ENCODE measurements at places on chromosomes 4 and X.

- no peak for DNase-seq
Measured at GRCh38 chrX:131763674-131764073, 219.8 kb downstream of the OR13H1 start.

DNA sequence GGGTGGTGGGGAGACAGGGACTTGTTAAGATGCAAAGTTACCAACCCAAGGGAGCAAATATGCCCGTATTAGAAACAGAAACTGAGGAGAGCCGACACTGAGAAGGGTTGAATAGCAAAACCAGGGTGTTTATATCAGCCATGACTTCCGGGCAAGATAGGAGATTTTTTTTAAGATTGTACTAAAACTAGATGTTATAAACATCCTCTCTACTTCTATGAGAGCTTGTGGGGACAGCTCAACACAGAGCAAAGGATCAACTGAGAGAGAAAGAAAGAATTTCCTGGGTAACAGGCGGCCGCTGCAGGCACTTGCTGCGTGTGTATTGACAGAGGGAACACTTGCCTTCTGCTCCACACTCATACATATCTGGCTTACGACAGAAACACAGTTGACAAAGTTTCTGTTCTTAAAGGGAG lies 49.1 kb upstream of the FBXW7 start:
- DNase-seq = no peak

DNA sequence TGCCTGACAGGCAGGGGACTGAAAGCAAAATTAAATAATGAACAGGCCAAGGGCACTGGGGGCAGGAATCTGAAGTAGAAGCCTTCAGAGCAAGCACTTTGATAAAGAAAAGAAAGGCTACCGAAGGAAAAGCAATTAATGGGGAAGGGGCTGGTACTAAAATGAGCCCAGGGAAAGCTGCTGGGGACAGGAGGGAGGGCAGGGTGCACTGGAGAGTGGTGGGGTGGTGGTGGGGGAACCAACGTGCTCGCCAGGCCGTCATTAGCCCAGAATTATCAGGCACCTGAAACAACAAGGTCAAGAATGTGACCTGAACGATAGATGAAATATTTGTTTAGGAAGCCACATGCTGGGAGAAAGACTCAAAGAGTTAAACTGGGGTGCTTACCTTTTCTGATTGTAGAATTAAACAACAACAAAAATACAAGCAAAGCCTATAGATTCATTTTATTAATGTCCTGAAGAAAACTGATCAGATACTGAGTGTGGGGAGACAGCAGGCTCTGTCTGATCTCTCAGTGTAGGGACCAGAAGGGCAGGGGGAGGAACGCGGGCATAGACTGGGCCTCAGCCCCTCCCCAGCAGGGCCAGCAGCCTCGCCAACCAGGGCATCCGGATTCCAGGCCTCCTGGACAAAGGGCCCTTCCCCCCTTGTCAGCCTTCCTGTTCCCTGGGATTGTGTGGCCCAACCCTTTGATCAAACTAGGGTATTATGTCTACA lies 239.7 kb upstream of the KLF3 start:
- DNase-seq = no peak

DNA sequence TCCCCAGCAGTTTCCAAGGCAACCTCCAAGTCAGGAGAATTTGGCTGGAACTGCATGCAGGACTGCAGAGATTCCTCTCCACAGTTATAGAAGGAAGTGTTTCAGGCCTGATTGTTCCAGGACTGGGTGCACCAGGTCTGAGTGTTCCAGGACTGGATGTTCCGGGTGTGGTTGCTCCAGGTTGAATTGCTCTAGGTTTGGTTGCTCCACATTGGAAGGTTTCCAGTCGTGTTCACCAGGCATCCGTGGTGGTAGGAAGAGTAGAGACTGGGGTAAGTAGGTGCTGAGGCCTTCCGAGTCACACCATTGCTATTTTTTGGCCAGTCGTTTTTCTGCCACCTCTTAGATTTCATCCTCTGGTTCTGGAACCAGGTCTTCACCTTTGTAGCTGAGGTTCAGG lies 105.4 kb downstream of the MSN start:
- DNase-seq = no peak

DNA sequence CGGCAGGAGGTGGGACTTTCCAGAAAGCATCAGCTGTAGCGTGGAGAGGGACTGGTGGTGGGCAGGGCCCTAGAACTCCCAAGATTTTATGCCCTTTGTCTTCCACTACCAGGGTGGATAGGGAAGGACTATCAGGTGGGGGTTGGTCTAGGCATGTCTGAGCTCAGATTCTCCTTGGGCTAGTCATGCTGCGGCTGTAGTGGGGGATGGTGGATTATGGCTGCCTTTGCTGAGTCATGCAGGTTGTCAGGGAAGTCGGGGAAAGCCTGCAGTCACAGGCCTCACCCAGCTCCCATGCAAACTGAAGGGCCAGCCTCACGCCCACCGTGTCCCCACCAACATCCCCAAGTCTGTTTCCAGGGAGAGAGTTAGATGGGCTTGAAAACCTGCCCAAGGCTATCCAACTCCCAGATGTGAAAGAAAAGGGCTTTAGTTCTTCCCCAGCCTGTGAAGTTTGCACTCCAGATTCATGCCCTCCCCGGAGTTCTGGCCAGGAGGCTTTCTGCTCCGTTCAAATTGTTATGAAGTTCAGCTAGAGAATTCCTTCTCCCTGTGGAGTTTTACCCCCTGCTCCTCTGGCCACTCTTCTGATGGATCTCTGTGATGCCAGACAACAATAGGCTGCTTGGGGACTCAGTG lies 13.4 kb upstream of the MEPE start:
- DNase-seq = no peak

DNA sequence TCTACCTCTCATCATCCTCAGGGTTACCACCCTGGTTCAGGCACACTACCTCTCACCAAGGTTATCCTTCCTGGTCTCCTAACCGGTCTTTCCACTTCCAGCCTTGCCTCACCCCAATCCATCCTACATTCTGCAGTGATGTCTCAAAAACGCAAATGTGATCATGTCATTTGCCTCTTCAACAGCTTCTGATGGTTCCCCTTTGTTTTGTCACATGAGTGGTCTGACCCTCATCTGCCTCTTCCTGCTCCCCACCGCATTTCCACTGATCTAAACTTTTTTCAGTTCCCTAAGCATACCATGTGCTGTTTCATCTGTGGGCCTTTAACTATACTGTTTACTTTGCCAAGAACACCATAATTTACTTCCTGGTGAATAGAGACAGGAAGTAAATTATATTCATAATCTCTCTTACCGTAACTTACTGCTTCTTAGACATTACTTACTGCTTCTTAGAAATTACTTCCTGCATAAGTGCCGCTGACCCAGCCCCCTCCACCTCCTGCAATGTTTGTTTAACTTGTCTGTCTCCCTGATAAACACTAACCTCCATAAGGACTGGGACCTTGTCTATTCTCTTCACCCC lies 27.1 kb upstream of the NSUN7 start:
- no peak for DNase-seq

- DNase-seq = no peak
Measured at GRCh38 chr4:169439244-169439643, 168.5 kb upstream of the SH3RF1 start.

GRCh38 chrX:103716962-103717361 lies 6.3 kb downstream of the TMEM31 start:
- no peak for DNase-seq

- no peak for DNase-seq
Measured at GRCh38 chr4:138773321-138773720, 242.3 kb upstream of the NOCT start.

GRCh38 chr4:169745291-169745690 lies 12.5 kb downstream of the HPF1 start:
- no peak for DNase-seq

DNA sequence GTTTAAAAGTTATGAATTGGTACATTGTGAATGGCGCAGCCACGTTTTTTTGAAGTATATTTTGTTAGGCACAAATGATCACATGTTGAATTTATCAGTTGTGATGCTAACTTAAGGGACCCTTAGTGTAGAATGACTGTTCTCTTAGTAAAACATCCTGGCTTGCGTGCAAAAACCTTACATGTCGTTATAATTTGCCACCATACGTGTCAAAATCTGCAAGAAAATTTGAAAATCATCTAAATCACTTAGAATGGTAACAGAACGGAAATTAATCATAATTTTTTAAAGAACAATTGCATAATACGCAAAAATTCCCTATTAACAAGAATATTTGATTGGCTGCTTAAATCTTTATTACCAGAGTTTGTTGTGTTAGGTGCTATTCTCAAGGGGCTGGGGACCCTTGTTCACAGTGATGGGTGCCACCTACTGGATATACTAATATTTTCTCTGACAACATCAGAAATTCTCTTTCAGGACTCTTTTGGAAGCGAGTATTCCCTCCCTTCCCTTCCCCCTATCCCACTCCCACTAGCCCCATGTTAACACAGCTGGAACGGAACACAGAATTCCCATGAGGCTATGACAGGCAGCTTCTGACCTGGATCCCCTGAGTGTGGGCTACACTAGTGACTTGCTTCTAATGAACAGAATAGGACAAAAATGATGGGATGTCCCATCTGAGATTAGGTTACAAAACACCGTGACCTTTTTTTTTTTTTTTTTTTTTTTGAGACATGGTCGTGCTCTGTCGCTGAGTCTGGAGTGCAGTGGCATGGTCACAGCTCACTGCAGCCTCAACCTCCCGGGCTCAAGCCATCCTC lies 71.8 kb downstream of the SUPT20HL2 start:
- no peak for DNase-seq

DNA sequence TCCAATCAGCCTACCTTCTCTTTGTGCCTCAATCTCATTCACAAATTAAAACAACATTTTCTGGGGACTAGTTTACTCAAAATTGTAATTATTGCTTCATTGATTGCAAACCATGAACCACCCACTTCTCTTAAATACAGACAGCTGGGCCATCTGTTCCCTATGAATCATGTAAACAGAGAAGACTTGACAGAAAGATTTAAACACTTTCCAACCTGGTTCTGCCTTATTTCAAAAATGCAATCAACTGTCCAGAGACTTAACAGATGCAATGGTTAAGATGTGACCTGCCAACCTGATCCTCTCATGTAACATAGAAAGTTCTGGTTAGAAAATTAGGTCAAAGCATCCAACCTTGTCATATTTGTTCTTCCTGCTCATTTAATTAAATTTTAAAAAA lies 20.8 kb upstream of the SERTM2 start:
- DNase-seq = no peak

DNA sequence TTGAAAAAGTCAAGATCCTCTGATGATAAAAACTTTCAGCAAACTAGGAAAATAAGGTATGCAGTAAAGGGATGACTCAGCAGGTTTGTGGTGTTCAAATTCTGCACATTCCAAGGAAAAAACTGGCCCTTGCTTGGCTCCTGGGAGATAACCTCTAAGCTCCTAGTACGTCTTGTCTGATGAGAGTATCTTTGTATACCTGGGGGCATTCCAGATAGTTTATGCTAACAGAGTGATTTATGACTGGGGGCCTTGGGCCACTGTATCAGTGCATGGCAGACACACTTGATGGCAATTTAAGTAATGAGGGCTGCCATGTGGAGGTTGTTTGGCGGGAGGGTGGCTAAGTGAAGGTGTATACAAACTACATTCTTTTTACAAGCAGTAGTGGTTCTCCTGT lies 56.9 kb downstream of the NSG1 start:
- no peak for DNase-seq

DNA sequence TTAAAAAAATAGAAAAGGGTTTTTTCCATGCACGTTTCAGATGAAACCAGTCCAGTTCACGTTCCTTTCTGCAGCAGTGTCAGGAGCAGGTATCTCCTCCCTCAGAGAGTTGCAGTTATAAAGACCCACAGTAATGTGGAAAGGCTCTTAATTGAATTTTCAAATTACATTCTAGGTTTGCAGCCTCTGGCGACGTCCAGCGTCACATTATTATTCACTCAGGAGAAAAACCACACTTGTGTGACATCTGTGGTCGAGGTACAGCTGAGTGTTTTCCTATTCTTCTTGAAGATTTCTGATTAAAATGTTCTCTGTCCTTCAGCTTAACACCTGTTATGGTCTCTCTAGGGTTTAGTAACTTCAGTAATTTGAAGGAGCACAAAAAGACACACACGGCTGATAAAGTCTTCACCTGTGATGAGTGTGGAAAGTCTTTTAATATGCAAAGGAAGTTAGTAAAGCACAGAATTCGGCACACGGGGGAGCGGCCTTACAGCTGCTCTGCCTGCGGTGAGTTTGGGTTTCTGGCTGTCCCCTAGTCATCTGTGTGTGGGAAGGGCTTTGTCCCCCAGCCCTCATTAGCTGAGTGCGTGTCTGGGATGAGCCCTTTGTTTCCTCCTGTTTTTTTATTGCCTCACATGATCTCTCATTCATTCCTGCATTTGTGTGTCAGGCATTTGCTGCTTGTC lies 25.6 kb downstream of the ZBTB49 start:
- DNase-seq = no peak

- DNase-seq = no peak
Measured at GRCh38 chrX:71222929-71223328, at the start of gene GJB1. TSS of gene GJB1 (plus strand) at chrX:71223224. CDS start at chrX:71223708, 484 bp downstream.

GRCh38 chr4:7714176-7714575 lies 225.5 kb downstream of the AFAP1 start:
- no peak for DNase-seq

DNA sequence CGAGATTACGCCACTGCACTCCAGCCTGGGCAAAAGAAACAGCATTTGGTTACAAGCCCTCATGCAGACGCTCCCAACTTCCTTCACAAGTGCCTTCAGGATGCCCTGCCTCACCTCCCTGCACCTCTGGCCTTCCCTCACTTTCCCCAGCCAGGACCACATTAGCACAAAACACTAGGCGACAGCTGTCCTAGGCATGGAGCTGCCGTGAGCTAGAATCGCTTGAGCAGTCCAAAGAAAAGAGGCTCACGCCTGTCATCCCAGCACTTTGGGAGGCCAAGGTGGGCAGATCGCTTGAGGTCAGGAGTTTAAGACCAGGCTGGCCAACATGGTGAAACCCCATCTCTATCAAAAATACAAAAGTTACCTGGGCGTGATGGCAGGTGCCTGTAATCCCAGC lies 15.8 kb downstream of the RNF212 start:
- DNase-seq = no peak

DNA sequence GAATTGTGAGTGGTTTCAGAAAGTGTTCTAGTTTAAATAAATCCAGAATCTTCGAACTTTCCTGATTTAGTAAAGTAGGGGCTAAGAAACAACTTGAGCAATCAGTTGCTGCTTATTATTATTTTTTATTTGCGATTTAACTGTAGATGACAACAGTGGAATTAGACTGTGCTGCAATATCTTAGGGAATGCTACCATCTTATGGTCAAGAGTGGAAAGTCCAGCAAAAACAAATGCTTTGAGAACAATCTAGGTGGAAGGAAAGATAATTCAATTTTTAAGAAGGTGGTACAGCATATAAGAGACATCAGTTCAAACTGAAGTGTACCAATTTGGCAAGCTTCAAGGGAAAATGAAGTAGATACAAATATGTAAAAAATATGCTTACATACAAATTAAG lies 73.3 kb downstream of the CYLC1 start:
- DNase-seq = no peak
